ELR (cell line): ENCODE measurements at places on chromosomes 7 and 10.

DNA sequence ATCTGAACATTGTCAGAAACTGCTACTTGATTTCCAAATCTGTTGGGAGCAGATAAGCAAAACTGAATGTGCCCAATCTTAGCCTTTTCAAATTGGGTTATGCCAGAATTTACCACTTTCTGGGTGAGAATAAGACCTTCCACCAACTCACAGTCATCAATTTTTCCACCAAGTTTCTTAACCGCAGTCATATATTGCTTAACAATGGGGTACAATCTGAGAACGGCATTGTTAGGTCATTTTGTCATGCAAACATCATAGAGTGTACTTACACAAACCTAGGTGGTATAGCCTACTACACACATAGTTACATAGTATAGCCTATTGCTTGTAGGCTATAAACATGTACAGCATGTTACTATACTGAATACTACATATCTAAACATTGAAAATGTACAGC, 16.0 kb downstream of the MRPS33 start:
- DNase-seq: no peak

DNA sequence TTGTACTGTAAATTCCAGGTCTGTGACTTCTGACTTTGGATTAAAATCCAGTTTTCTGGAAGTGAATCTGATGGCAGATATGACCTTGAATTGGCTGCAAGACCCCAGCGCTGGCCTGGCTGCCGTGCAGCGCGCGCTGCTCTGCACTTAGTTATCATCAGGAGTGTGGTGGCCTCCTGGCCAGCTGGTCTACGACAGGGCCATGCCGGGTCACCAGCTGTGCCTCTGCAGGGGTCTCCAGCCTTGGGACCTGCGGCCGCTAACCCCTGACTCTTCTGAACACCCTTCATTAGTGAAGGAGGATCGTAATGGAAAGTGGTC, 190.7 kb upstream of the SH2B2 start:
- DNase-seq: no peak

DNA sequence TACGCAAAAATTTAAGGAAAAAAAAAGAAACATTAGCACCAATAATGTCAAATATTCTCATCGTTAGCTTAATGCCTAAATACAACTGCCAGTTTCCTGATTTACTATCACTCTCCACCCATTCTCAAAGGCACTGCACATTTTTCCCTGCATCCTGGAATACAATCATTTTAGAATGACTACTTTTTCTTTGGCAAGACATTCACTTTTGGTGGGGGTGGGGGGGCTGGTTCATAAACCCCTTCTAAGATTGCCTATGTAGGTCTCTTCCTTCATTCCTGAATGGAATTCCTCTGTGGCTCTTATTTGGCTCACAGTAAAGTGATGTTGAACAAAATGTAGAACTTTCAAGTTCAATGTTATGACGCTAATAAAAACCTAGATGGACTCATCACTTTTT, 74.3 kb downstream of the RNLS start:
- DNase-seq: no peak

GRCh38 chr10:32963096-32963495, 5.1 kb upstream of the ITGB1 start:
- DNase-seq: peak; percentile 80

GRCh38 chr10:60883187-60883586, 60.8 kb downstream of the RHOBTB1 start:
- DNase-seq: peak; percentile 48

DNA sequence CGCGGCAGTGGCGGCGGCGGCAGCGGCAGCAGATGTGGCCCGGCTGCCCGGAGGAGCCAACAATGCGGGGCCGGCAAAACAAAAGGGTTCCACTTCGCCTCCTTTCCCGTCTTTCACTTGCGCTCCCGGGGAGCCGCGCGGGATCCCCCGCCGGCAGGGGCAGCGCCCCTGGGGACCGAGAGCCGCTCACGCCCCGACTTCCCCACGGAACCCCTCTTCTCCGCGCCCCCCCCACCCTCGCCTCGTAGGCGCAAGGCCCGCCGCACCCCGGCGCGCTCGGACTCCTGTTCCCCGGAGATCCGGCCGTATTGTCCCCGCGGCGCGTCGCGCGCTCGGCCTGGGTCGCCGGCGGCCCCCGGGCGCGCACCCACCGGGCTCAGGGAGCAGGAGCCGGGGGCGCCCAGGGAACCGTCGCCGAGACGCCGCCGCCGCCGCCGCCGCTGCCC, 854 bp downstream of the CTBP2 start:
- DNase-seq: peak; percentile 37

DNA sequence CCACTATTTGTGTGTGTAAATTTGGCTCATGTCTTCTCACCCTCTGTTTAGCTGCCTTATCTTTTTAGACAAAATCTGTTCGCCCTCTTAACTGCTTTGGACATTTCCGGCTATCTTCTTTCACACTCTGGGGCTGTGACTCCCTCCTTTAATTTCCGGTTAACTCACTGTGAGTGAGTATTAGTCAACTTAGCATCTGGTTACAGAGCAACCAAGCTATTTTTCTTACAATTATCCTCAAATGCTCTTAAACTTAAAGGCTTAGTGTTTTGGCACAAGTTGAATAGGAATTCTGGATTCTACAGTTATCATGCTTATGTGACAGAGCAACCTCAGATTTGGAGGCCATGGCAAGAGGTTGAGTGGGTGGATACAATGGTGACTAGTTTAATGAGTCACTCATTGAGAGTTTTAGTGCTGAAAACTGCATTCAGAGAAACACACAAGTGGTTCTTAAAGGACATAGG, 177.6 kb upstream of the SEMA3A start:
- peak; percentile 86 for DNase-seq

- peak; percentile 17 for DNase-seq
Measured at GRCh38 chr7:129789652-129790051, 163.1 kb downstream of the UBE2H start.

- DNase-seq: no peak
Measured at GRCh38 chr7:30162133-30162532, 27.3 kb downstream of the MTURN start.

- peak; percentile 92 for DNase-seq
Measured at GRCh38 chr7:18974803-18975202, 142.6 kb downstream of the TWIST1 start.

DNA sequence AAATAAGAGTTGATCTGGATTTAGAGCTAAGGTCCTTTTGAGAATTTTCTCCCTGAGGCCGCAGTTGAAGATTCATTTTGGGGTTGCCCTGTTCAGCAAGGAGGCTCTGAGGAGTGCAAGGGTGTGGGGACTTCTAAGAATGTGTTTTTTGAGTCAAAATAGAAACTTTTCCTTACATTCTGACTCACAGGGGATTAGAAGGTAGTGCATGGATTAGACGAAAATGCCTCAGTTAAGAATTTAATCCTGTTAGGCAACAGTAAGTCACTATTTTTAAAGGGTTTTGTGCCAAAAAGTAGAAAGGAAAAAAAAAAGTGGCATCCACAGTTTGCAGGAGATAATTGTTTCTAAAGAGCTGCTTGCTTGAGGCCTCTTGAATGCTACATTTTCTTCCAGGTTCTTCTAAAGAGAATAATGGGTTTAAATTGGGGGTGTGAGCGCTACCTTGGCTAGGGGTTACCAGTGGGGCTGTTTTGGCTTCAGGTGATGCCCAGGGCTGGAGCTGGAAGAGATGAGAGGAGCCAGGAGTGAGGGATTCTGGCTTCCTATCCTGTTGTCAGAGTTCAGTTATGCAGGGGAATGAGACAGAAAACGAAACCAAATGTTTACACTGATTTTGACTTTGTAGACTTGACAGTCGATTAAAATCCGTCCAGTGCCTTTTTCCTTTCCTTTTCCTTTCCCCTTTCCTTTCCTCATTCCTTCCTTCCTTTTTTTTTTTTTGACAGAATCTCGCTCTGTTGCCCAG, 52.9 kb downstream of the BAMBI start:
- DNase-seq: no peak

- DNase-seq: no peak
Measured at GRCh38 chr7:130458257-130458656, 17.4 kb upstream of the CEP41 start.

DNA sequence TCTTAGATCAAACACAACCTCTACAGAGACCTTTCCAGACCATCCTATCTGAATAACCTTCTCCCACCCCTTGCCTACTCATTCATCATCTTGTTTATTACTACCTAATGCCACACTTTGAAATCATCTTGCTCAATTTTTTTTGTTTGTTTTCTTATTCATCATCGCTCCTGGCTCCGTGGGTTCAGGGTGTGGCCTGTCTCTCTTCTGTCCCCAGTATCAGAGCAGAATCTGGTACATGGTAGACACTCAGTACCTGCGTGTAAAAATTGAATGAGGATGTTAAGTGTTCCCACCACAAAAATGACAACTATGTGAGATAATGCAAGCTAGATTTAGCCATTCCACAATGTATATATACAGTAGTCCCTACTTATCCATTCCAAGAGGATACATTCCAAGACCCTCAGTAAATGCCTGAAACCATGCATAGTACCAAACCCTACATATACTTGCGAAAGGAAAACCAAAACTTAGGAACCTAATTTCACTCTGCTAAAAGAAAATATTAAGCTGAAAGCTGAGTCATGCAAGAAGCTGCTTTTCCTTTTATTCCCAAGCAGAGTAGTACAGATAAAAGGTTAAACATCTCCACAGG, 72.1 kb upstream of the SEC61G start:
- peak; percentile 54 for DNase-seq

- DNase-seq: peak; percentile 98
Measured at GRCh38 chr10:62384057-62384446, 9.9 kb downstream of the ZNF365 start.

- DNase-seq: no peak
Measured at GRCh38 chr10:109972372-109973001, 35.3 kb upstream of the ADD3 start.

DNA sequence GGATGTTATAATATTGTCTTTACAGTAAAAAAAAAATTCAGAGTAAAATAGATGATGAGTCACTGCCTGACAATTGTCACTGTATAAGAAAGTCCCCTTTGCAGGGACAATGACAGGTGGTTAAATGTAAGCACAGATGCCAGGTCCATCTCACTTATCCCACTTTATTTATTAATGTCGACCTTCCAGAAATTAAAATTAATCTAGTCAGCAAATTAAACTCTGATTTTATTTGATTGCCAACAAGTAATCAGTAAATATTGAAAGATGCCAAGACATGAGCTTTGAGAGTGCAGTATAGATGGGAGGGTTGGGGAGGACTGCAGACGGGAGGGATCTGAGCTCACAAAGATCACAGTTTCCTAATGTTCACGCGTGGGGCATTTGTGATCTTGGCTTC, 50.9 kb downstream of the CPXM2 start:
- no peak for DNase-seq

- peak; percentile 11 for DNase-seq
Measured at GRCh38 chr10:5632446-5632845, 33.9 kb downstream of the ASB13 start.

DNA sequence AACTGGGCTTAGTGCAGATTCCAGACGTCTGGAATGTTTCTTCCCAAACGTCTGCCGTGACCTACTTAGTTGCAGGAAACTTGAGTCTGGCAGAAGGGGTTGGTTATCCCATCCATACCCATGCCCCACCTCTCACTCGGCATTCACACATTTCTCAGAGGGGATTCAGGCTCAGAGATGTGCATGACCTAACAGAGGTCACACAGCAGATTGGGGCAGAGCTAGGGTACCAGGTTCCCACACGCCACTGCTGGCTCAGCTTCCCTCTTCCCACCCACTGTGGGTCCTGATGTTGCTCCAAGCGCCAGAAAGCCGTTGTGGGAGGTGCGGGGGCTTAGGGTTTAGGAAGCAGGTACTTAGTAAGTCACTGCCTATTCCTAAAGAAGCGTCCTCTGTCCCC, 3.0 kb downstream of the UCMA start:
- DNase-seq: no peak

GRCh38 chr7:28354601-28355402, 57.5 kb upstream of the CREB5 start:
- peak; percentile 83 for DNase-seq

- peak; percentile 34 for DNase-seq
Measured at GRCh38 chr10:60427709-60428386, 38.2 kb upstream of the ANK3 start.

DNA sequence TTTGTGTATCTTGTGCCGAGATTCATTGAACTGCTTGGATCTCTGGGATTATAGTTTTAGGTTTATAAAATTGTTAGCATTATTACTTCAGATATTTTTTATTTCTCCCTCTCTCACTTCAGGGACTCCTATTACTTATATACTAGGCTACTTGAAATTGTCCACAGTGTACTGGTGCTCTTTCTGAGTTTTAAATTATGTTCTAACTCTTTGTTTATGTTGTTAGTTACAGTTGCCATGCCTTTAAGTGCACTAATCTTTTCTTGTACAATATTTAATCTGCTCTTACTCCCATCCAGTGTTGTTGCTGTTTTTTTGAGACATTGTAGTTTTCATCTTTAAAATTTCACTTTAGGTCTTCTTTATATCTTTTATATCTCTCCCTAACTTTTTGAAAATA, 13.1 kb downstream of the PLEKHS1 start:
- no peak for DNase-seq

DNA sequence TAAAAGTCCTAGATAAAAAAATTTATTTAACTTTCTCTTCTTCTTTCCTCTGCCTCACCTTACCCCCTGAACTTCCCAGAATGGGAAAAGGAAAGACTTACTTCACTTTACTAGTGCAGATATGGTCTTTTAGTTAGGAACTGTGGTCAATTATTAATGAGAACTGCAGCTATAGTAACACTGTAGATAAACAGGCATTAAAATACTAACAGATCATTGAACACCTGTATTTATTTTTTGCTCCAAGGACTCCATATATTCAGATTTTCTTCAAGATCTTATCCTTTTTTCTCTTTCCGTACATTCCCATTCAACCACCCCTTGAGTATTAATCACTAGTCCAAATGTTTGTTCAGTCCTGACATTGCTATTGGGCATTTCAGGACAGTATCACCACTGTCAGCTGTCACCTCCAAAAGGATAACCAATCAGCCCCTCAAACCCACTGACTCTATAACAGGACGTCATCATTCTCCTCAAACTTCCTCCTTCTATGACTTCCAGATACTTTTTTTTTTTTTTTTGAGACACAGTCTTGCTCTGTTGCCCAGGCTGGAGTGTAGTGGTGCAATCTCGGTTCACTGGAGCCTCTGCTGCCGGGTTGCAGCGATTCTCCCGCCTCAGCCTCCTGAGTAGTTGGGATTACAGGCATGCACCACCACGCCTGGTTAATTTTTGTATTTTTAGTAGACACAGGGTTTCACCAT, 4.2 kb downstream of the CPVL start:
- DNase-seq: no peak

- DNase-seq: no peak
Measured at GRCh38 chr7:111593343-111593742, 31.1 kb upstream of the IMMP2L start.

DNA sequence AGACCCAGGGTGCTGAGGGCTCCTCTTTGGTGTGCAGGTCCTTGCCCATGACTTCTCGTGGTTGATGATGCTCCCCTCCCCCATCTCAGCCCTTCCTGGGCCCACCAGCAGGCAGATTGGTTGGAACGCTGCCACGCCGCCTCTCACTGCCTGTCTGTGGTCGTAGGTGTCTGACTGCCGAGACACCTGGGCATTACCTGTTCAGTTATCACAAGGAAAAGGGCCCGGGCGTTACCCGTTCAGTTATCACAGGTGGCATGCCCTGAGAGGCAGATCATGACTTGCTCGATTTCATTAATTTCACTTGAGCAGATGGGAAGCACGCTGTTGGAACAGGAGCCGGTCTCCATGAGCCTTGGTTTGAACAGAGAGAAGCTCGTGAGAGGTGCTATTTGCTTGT, 42.5 kb downstream of the TACR2 start:
- DNase-seq: no peak
